Hematopoietic multipotent progenitor cell treated with erythropoietin and hydrocortisone succinate and interleukin-3 and kit ligand, for 17 days (in vitro differentiated cells): ENCODE measurements at places on chromosomes 4 and X.
A peak's percentile ranks its signal among the peaks of the same experiment; 100 is the strongest.

DNA sequence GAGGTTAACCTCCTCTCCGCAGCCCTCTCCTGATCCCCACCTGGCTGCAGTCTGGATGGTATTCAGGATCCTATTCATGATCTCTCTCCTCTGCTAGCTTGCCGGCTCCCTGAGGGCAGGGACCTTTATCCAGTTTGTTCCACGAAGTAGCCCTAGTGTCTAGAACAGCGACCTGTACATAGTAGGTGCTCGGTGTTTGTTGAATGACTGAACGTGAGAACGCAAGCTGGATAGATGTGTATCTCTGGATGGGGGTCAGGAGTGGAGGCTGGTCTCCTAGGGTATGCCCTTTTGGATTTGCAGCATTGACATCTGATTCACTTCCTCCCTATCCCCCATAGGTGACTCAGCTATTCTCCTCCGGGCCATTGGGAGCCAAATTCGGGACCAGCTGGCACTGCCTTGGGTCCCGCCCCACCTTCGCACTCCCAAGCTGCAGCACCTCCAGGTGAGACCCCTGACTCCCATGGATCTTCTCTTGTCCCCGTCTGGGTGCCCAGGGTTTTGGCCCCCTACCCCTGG, 7.3 kb downstream of the CCDC22 start:
- no peak for DNase-seq

- DNase-seq: no peak
Observed at GRCh38 chrX:64570204-64570603, 175.0 kb upstream of the MTMR8 start.

GRCh38 chr4:133513901-133514300, 364.8 kb downstream of the PCDH10 start:
- DNase-seq: no peak

GRCh38 chrX:48938721-48939425, 18.5 kb downstream of the OTUD5 start:
- peak; percentile 59 for DNase-seq

GRCh38 chrX:13655674-13656073, 2.7 kb downstream of the TCEANC start:
- peak; percentile 57 for DNase-seq

GRCh38 chr4:36285784-36286480, 4.5 kb downstream of the DTHD1 start:
- no peak for DNase-seq
